Right renal pelvis (tissue), 4 donors: ENCODE measurements at places on chromosomes 13 and 19. TPM values are rescaled to one million over a fixed set of nuclear protein-coding genes. Genes with fewer than 3 reads are reported as not detected.

Gene IGFL1
- polyA plus RNA-seq: 0.10 TPM

Gene CLC
- polyA plus RNA-seq: 1.2 TPM

Gene GJB6
- polyA plus RNA-seq: 5.4 TPM

Gene FCHO1
- polyA plus RNA-seq: 2.1 TPM

Gene FUT6
- polyA plus RNA-seq: 14.2 TPM

Gene CDC42EP5
- polyA plus RNA-seq: 25.1 TPM

Gene RNF225
- not detected for polyA plus RNA-seq

Gene ADGRE2
- 0.18 TPM for polyA plus RNA-seq

Gene HPN
- polyA plus RNA-seq: 102 TPM

Gene SIGLEC7
- 0.32 TPM for polyA plus RNA-seq

Gene TEX101
- polyA plus RNA-seq: not detected

Gene HNRNPA1L2
- polyA plus RNA-seq: 21.5 TPM

Gene CEACAM4
- not detected for polyA plus RNA-seq

Gene PODNL1
- 1.6 TPM for polyA plus RNA-seq

Gene CEACAM18
- polyA plus RNA-seq: not detected

Gene SIGLEC10
- 1.3 TPM for polyA plus RNA-seq

Gene GTF3A
- polyA plus RNA-seq: 86.3 TPM

Gene CYP4F8
- polyA plus RNA-seq: not detected

Gene C5AR1
- polyA plus RNA-seq: 4.6 TPM

Gene CRX
- polyA plus RNA-seq: not detected

Gene ZNF426
- polyA plus RNA-seq: 24.2 TPM
